Activated naive CD4-positive, alpha-beta T cell treated with anti-CD3 and anti-CD28 coated beads for 36 hours (primary cell): ENCODE measurements at places on chromosomes 2 and 18.

- no peak for DNase-seq
These were observed 15.6 kb downstream of the ODC1 start for GRCh38 chr2:10432311-10433181.

GRCh38 chr2:70044290-70045040 is 42.8 kb upstream of the PCBP1 start:
- DNase-seq: no peak

- no peak for DNase-seq
These were observed 77.4 kb upstream of the PPP1CB start for GRCh38 chr2:28674062-28674712.

DNA sequence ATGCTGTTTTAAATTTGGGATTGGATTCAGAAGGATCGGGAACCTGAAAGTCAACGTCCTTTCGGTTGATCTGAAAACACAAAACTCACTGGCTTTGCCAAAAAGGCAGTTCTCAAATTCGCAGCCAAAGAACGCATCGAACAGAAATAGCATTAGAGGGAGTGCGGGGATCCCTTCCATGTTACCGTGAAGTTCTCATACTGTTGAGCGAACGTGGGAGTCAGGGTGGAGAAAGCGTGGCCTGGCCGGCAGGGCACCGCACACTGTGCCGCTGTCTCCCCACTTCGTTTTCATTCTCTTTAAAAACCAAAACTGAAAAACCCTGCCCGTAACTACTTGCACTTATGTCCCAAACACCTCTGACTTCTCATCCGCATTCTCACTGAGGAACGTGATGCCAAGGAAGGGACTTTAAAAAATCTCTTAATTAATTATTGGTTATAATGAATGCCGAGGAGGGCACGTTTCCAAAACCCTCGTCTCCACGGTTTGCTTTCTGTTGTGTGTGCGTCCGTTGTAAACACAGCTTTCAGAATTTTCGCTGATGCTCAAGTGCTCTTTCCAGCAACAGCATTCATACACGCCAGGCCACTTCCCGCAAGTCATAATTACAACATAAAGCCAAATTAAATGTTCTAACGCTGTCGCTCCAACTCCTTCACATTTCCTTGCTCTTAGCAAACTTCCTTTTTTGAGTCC is 60.9 kb upstream of the TWIST2 start:
- DNase-seq: no peak

DNA sequence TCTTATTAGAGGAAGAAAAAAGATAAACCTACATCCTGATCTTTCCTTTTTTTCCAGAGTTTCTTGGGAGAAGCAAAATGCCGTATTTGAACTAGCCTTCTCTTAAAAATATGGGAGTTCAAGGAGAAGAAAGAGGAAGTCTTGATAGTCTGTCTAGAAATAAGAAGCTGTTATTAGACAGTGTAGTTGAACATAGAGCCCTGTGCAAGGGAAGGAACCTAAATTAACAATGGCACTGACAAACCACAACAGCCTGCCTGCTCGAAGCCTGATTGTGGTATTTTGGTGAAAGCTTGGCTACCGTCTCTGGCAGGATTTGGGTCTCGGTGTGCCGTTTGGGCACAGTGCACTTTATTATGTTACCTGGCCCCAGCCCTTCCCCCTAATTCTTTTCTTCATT is 17.1 kb downstream of the SMARCAL1 start:
- no peak for DNase-seq

GRCh38 chr18:50297621-50298442 is 10.3 kb upstream of the CXXC1 start:
- DNase-seq: peak; percentile 88

GRCh38 chr2:181366675-181367175 is 90.5 kb upstream of the ITGA4 start:
- DNase-seq: no peak

DNA sequence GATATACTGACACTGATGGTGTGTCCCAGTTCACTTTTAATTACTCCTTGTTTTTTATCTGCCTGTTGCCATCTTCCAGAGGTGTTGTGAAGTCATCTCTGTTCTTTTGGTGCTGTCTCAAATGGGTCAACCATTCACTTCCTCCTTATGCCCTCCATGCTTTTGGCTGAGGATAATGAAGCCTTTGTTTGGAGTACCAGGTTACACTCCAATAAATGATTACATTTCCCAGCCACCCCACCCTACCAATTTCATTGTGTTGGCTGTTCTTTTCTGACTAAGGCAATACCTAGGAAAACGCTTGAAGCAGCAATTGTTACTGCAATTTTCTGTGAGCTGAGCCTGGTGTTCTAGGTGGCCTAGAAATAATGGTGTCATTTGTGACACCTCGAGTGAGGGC is 29.8 kb upstream of the ACTG2 start:
- DNase-seq: no peak

DNA sequence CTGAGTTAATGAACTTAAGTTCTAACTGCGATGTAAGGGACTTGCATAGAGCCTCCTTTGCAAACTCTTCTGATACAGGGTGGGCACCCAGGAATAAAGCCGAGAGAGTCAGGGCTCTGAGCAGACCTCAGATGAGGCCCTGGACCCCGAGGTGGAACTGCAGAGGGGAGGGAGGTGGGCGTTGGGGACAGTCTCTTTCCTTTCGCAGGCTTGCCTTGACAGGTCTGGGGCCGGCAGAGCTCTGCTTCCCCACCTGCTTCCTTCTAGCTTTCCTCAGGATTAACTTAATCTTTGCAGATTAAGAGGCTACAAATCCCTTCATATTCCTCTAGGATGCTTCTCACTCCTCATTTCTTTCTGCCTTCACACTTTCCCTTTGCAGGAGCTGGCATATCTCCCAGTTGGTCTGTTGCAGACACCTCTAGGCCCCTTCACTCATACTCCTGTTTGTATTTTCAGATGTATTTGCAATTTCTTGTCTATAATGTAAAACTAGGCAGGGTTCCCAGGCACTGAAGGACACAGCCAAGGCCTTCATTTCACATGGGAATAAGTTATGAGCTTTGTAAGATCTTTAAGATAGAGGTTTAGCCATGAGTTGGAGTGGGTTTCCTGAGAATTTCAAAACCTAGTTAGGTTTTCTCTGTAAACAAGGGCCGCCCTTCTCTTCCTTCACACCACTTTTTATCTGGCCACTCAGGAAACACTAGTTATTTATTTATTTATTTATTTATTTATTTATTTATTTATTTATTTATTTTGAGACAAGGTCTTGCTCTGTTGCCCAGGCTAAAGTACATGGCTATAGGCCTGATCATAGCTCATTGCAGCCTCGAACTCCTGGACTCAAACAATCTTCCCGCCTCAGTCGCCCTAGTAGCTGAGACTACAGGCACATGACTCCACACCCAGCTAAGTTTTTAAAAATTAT is 70.9 kb downstream of the MTCL1 start:
- DNase-seq: no peak

DNA sequence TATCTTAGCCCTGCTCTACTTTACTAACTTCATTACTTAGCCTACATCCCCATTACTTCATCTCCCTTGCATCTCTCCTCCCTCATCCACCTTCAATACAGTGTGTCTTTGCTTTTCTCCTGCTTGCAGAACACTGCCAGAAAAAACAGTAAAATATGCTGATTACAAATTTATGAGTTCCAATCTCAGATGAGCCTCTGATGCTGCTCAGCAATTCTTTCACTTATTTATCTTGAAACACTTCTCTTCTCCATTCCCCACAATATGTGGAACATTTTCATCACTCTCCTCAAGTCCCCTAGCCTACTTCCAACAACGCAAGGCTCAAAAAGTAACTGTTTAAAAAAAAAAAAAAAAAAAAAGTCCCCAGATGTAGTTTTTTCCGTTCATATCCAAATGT is 7.1 kb downstream of the VPS54 start:
- no peak for DNase-seq

DNA sequence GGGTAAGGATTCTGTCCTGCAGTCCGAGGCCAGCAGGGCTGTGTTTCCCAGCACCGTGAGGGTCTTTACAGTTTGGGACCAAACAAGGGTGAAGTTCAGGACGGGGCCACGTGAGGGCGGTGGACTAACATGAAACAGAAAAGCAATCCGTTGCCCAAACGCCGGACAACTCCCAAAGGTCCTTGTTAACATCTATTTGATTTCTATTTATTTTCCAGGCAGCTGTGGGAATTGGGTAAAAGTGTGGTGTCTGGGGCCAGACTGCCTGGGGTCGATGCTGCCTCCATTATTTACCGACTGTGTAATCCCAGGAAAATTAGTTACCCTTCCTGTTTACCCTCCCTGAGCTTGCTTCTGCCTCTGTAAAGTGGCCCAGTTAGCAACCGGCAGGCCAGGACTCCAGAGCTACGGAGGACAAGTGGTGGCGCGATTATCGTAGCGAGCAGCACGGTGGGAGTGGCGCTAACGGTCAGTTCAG is 66.3 kb upstream of the TCF7L1 start:
- peak; percentile 65 for DNase-seq

- DNase-seq: no peak
These were observed 3.1 kb downstream of the FIGN start for GRCh38 chr2:163732727-163733126.

DNA sequence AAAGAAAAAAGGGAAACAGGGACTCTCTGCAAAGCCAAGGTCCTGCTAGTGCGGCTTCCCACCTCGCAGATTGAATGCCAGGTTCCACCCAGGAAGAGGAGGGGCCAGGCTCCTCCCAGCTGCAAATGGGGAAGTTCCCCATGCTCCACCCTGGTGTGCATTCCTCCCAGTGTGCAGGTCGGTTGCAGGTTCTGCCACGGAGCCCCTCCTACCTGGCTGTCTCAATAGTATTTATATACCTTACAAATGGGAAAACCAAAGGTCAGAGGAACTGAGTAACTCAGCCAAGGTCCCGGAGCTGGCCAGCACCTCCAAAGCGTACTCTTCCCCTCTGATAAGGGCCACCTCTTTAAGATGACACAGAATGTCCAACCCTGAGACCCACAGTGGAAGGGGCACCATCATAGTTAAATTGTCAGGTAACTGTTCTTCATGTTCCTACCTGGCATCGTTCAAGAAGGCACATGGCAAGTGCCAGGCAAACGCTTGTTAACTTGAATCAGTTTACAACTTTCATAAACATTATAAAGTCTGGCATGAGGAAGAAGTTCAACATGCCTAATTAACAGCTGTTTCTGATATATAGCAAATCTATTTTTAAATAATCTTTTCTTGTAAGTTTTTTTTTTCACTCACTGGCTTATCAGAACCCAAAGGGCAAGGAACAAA is 35.5 kb downstream of the POU3F3 start:
- DNase-seq: no peak

- no peak for DNase-seq
These were observed 440.3 kb upstream of the HNMT start for GRCh38 chr2:137523931-137524330.

GRCh38 chr2:84212611-84213314 is 246.3 kb downstream of the SUCLG1 start:
- DNase-seq: peak; percentile 22

DNA sequence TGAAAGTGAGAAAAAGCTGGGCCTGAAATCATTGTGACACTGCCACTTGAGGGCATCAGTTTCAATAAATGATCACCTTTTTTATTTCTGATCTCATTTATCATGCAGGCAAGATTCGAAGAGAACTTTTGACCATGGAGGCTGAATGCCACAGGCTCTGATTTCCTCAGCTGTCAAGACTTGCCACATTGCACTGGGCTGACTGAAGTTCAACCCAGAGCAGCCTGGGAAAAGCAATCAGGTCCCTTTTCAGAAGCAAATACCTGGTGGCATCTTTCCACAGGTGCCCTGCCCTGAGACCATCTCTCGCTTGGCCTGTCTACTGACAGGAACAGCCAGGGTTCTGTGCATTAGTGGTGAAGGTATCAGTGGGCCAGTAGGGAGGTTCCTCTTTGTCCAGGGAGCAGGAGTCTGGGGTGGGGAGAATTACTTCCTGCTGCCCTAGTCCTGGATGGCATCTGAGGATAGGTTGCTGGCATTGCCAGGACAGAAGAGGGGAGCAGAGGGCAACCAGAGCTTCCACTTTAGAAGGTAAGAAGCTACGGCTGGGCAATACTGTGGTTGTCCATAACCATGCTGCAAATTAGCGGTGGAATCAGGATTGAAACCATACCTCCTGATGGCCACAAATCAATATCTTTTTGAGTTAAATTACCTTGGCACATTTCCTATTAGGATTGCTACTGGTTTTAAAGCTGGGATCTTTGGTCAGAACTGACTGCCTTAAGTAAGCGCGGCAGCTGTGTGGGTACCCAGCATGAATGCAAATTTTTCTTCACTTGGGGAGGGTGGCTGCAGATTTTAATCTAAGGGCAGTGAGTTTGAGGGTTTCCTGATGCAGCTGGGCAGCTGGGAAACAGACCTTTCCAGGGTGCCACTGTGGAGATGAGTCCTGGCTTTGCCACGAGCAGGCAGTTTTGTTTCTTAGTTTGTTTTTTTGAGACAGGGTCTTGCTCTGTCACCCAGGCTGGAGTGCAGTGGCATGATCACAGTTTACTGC is 394.5 kb downstream of the ALK start:
- no peak for DNase-seq

DNA sequence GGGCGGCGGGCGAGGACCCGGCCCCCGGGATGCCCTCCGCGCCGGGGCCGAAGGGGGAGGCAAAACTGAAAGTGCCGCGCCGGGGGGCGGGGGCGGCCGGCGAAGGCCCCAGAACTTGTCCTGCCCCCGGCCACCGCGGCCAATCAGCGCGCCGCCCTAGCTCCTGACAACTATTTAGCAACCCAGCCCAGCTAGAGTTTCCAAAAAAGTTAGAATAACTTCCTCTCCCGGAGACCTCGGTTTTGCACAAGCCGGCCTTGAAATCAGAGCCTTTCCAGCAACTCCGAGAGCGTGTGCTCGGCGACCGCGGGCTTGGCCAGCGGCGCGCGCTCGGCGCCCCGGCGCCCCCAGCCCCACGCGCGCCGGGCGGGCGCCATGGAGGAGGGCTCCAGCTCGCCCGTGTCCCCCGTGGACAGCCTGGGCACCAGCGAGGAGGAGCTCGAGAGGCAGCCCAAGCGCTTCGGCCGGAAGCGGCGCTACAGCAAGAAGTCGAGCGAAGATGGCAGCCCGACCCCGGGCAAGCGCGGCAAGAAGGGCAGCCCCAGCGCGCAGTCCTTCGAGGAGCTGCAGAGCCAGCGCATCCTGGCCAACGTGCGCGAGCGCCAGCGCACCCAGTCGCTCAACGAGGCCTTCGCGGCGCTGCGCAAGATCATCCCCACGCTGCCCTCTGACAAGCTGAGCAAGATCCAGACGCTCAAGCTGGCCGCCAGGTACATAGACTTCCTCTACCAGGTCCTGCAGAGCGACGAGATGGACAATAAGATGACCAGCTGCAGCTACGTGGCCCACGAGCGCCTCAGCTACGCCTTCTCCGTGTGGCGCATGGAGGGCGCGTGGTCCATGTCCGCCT is at the start of gene TWIST2:
Gene TWIST2, plus strand, starts transcription at position 245 of the 850 bp plus-strand sequence. Its CDS starts 131 bp downstream, at position 376.
- no peak for DNase-seq
